Stimulated activated CD4-positive, alpha-beta T cell treated with anti-CD3 and anti-CD28 coated beads, TNF-alpha, amount 100 ng/mL, for 1 hour (primary cell): ENCODE measurements at places on chromosomes 11 and 22.

DNA sequence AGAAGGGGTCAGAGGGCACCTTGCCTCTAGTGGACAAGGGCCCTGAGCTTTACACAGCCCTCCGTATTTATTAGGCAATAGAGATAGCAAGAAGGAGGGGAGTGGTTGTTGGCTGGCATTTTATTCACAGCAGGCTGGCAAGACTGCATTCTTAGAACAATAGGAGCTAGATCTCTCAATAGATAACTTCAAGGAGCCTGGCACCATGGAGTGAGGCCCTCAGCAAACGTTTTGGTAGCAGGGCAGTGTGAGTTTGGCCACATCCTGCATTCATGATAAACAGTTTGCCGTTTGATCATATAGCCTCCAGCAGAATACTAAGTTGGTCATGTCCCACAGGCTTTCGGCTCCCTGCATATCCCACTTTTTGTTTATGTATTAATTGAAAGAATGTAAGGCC is 31.6 kb downstream of the OR10A6 start:
- DNase-seq = no peak

DNA sequence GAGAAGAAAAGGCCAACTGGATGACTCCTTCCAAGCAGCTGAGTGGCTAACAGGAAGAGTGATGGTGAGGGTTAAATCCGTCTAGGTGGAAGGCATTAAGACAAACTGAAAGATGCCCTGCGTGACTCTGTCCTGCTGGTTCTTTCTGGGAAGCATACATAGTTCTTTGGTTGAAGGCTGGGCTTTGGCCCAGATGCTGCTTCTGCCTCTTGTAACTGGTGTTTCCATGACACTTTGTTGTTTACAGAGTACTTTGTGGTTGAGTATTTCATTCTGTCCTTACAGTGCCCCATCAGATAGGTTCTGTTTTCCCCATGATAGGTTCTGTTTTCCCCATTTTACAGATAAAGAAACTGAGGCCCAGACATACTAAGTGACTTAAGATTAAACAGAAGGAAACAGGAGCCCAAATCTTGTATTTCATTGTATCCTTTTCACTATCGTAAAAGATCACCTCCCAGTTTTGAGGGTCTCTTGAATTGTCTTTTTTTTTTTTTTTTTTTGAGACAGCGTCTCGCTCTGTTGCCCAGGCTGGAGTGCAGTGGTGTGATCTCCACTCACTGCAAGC is 124.3 kb upstream of the RASSF10 start:
- DNase-seq = no peak

DNA sequence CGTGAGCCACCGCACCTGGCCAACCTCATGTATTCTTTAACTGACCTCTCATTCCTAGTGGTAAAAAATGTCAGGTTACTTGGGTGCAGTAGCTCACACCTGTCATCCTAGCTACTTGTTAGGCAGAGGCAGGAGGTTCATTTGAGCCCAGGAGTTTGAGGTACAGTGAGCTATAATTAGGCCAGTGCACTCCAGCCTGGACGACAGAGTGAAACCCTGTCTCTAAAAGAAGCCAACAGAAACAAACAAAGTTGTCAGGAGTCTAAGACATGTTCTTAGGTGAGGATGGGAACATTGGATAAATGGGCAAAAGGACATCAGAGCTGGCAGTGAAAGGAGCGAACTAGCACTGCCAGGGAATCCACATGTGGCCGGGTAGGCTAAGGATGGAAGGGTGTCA is 18.1 kb downstream of the MADD start:
- no peak for DNase-seq

DNA sequence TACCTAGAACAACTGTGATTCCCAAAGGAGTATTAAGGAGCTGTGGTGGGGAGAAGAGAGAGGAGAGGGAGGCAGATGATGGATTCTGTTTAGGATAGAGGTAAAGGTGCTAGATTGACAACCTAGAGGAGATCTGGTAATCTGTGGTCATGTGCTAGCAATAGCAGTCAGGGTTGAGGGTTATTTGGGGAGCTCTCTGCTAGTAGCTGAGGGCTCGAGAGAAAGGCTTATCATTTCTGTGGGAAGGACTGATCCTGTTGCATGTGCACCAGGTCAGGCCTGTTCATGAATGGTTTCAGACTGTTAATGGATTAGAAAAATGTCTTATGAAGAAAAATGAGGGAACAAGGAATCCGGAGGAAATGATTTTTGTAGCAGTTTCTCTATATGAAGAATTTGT is 63.2 kb downstream of the MTMR3 start:
- no peak for DNase-seq

GRCh38 chr11:62061356-62062222 is 62.2 kb upstream of the INCENP start:
- no peak for DNase-seq

DNA sequence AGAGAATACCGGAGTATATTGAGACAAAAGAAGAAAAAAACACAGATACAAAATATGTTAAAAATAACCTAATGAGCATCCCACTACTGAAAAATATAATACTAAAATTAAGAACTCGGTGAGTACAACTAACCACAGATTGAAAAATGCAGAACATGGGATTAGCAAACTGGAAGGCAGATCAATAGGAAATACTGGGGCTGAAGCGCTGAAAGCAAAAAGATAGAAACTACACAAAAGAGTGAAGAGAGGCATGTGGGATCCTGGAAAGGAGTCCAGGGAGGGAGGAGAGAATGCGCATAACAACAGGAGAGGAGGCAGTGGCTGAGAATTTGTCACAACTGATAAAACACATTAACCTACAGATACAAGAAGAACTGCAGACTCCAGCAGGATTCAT is 159.3 kb downstream of the EFCAB6 start:
- DNase-seq = no peak

GRCh38 chr11:132638423-132638822 is 893.9 kb downstream of the OPCML start:
- DNase-seq = no peak

DNA sequence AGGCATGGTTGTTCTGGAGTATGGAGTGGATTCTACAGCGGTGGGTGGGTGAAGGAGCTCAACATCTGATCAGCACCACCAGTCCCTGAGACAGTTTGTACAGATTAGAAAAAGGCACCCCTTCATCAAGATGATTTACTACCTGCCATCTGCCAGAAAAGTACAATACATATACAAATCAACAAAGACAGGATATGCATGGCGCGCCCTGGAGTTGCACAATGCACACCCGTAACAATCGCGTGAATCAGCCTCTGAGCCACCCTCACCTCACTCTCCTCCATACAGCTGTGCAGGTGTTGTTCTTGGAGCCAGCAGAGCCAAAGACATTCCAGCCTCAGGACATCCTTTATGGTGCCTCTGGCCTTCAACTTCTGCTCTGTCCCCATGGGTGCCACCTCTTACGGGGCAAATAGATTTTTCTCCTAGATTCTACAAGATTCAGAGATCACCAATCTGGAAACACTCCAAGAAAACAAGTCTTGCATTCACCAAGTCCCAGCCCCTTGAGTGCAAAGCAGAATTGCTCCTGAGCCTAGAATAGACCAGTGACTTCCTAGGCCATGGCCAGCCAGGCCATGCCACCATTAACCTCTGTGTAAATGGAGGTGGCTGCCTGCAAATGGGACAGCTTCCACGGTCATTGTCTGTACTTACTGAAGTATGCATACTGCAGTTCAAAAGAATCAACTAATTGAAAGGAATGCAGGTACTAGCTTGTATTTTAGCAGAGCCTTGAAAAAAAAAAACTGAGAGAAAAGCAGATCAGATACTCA is 490.9 kb downstream of the SOX6 start:
- no peak for DNase-seq

- DNase-seq = no peak
These were observed 12.2 kb downstream of the RASD2 start for GRCh38 chr22:35552846-35553245.

DNA sequence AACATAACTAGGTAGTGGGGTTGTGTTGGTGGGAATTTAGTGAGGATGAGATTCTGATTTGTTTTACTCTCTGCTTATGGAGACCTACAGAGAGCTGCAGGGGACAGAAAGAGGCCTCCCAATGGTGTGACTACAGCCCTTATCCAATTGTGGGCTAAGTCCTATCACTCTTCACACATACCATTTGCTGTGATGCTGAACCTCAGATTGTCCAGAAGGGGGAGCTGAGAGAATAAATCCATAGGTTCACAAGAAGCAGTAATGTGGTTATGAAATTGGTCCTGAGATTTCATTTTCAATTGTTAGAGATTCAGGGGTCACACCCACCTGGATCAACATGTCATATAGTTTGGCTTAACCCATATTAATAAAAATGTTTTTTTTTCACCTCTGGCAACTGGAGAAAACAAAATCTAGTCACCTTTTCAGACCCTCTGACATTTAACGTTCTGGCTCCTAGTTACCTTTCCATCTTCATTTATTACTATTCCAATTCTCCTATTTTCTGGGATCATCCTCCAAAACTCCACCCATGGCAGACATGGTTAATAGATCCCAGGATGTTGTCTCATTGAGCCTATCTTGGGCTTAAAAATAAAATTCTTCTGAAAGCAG is 53.3 kb upstream of the PTPN5 start:
- DNase-seq = no peak

GRCh38 chr11:2531987-2532703 is 87.3 kb downstream of the KCNQ1 start:
- DNase-seq = no peak

- no peak for DNase-seq
These were observed 7.8 kb downstream of the SIPA1 start for GRCh38 chr11:65645710-65646109.

DNA sequence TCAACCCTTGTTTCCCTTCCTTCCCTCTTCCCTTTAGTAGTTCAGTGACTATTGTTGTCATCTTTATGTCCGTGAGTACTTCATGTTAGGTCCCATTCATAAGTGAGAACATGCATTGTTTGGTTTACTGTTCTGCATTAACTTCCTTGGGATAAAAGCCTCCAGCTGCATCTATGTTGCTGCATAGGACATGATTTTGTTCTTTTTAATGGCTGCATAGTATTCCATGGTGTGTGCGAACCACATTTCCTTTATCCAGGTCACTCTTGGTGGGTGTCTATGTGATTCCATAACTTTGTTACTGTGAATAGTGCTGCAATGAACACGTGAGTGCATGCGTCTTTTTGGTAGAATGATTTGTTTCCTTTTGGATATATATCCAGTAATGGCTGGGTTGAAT is 163.3 kb downstream of the FBXO7 start:
- DNase-seq = no peak

GRCh38 chr11:11464555-11464954 is 111.5 kb upstream of the CSNK2A3 start:
- no peak for DNase-seq

DNA sequence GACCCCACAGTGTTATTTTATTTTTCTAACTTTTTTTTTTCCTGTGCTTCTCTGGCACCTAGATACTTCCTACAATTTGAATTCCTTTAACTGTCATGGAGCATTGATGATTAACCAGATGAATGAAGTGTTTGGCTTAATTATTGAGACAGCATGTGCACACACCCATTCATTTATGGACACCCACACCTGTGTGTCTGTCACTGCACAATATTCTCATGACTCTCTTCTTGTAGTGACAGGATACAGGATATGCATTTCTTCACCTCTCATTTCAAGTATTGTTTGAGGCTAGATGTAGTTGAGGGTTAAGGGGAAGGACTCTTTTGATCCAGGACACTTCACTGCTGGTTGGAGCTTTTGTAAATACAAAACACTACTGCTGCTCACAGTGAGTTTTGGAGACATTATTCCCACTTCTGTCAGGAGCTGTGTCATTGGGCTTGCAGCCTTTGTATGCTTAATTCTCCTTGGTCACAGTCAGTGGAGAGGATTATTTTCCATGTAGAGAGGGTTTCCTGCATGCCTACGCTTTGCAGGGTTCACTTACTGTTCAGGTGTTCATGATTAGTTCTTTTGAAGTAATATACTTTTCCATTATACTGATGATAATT is 33.5 kb downstream of the SPECC1L start:
- no peak for DNase-seq

DNA sequence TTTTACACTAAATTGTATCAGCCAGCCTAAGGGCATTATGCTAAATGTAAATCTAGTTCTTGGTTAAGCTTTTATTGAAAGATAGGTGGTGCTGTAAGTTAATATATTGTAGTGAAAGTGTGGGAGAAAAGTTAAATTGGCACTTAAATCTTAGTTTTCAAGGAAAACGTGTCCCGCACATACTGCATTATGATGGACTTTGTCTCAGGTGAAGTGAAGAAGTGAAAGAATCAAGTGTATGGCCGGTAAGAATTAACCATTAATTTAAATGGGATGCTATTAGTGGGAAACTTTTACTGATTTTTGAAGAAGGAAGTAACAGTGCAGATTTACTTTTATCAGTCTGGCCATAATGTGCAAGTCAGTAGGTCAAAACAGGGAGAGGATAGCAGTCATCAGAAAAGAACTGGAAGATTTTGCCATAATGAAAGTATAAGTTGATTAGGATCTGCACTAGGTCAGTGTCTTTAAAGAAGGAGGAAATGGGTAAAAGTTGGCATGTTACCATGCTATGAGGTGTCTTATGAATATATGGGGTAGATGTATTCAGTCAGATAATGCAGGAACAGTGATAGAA is 81.6 kb downstream of the PDHX start:
- DNase-seq = no peak
